ENCODE measurements at places on chromosomes 3 and 15.

DNA sequence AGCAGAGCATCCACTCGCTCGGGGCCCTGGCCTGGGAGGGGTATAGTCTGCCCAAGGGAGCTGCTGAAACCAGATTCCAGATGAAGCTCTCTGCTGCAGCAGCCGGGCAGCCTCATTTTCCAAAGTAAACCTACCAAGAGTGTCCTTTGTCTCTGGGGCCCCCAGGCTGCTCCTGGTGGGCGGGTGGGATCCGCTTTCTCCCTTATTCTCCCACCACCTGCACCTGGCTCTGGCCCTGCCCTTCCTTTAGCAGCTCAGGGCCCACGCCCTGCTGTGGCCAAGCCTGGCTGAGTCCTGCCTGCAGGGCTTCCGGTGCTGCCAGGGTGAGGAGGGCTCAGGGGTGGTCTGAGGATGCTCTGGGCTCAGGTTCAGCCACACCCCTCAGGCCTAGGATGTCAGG, 13.0 kb downstream of the SCN5A start:
- no peak for DNase-seq

DNA sequence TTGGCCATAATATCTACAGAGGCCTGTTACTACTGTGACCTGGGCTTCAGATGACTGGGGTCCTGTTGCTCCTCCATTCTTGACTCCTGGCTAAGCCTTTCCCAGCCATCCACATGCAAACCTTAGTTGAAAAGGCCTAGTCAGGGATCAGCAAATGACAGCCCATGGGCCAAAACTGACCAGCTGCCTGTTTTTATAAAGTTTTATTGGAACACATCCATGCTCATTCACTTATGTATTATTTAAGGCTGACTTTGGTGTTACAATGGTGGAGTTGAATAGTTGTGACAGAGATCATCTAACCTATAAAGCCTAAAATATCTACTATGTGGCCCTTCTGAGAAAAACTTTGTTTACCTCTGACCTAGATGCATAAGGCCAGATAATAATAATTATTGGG, 16.8 kb upstream of the SLC4A7 start:
- DNase-seq: no peak

- no peak for DNase-seq
Observed at GRCh38 chr3:69767571-69767970, 28.3 kb downstream of the MITF start.

DNA sequence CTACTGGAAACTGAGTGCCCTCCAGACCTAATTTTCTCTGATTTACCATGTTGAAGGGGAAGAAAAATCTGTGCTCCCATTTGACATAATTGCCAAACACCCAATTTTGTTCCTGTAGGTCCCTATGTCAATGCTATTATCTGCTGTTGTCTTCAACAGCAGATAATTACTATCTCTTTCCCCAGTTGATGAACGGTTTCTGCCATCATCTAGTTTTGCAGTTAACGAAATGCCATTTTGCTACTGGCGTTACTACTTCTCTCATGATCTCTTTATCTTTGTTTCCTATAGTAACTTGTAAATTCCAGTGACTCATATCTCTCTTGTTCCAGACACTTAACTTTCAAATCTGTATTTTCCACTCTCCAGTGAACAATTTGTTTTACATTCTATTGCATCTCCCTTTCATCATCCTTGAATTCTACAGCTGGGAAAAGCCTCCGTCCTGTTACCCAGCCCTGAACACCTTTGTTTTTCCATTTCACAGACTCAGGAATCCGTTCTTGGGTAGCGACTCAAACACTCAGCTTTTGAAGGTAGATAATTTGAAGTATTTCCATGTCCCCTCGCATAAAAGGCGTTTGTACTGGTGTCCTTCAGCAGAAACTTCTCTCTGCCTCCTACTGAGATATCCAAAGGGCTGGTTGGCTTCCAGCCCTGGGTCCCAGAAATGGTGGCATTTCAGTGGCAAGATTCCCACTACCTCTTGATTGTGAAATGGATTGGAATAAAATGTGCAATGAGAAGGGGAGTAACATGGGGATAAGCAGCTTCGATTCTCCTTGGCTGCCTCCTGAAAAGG, 111.7 kb downstream of the FOXB1 start:
- no peak for DNase-seq

DNA sequence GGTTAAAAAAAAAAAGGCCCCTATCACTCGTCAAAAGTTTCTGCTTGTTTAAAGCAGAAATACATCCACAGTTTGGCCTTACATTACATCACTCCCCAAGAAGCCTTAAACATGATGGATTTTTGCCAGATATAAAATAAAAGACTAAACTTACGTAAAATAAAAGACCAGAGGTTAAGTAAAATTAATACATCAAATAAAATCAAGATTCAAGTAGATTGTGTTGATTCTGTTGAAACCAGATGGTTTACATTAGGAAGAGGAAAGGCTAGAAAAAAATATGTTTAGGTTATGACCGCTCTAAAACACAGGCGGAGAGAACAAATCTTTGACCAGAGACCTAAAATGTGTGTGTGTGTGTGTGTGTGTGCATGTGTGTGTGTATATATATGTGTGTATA, 104.1 kb downstream of the DUT start:
- DNase-seq: no peak

DNA sequence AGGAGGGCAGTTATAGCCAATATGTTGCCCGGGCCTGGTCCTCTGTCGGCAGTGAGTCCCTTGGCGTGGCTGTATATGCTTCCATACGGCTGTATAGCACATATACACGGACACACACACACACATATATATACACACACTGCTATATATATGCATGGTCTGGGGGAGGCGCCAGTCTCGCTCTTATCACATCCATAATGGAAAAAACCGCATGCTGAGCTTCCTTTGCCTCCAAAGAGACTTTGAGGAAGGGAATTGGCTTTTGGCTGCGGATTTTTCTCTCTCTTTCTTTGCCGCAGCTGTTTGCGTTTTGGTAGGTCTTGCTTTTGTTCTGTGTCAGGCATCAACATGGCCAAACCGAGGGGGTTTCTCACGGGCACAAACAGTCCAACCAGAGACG, 11.3 kb upstream of the TMEM115 start:
- DNase-seq: no peak

DNA sequence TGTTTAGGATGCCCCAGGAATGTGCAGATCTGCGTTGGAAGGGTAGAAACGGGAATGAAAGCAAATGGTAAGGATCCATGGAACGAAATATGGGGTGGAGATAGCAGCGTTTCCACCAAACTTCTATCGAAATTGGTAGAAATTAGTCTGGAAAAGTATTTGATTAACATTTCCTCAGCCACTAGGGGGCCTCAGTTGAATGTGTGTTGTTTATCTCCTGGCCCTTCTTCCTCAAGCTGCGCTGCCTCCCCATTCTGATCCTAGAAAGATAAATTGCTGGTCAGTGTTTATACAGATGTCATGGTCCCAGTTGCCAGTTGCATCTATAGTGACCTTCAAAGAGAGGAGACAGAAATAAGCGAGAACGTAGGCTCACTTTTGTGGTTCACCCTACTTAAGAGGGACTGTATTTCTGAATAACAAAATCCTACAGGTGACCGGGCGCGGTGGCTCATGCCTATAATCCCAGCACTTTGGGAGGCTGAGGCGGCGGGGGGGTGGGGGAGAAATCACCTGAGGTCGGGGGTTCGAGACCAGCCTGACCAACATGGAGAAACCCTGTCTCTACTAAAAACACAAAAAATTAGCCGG, 457.1 kb downstream of the SQOR start:
- no peak for DNase-seq

- no peak for DNase-seq
Observed at GRCh38 chr15:81400640-81401236, 26.7 kb upstream of the TMC3 start.

GRCh38 chr3:179224584-179224983, 26.3 kb downstream of the KCNMB3 start:
- no peak for DNase-seq

DNA sequence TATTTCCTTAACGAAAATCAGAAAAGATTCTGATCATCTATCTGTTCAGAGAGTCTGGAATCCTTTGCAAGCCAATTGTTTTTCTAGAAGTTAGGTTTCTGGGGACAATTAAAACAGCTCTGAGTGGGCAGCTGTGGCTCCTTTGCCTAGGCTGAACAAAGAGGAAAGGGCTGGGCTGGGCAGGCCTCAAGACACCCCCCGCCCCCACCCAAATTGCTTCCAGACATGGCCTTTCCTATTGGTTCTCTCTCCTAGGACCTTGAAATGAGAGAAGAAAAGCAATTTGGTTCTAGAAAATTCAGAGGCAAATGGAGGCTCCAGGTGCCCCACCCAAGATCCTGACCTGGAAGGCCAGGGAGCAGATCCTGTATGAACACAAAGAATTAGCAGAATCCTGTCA, 2.3 kb upstream of the ADPGK start:
- DNase-seq: no peak

GRCh38 chr3:187336322-187336721, 31.9 kb upstream of the RTP4 start:
- no peak for DNase-seq

GRCh38 chr3:39156421-39156820, 3.0 kb upstream of the CSRNP1 start:
- no peak for DNase-seq

- no peak for DNase-seq
Observed at GRCh38 chr3:72068621-72069020, 283.7 kb upstream of the PROK2 start.

- no peak for DNase-seq
Observed at GRCh38 chr15:96037584-96037983, 292.9 kb upstream of the NR2F2 start.

- DNase-seq: no peak
Observed at GRCh38 chr3:45874677-45875346, 11.5 kb upstream of the CCR9 start.

All from stimulated activated CD8-positive, alpha-beta memory T cell treated with anti-CD3 and anti-CD28 coated beads, Interleukin-4, amount 100 ng/mL, for 48 hours (primary cell).